ENCODE measurements at places on chromosomes 3 and 15.

DNA sequence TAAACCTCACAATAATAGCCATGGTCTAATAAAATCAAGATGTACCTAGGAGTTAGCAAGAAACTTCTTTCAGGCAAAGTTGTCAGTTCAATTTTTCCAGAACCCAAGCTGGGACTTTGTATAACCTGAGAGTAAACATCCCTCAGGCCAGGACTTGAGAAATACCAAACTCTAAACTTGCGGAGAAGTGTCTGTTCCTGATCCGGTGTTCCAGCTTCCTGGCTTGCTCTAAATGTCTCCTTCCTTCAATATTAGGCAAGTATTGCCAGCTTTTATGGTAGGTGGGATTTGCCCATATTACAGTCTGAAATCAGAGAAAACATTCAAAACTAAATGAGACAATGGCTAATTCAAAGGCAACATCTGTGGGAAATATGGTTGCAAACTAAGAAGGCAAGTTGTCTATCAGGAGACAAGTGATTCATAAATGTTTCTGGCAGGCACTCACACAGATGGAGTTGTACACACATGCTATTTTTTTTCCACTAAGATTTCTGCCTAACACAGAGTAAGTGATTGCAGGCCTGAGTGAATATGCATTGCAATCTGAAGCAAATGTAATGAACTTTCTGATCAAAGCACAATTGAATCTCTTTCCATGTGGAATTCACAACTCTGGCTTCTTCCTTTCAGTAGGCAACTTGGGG lies 88.3 kb upstream of the COL8A1 start:
- no peak for DNase-seq

GRCh38 chr3:21524133-21524532 lies 226.9 kb downstream of the ZNF385D start:
- DNase-seq: no peak

- DNase-seq: no peak
Measured at GRCh38 chr3:51937611-51938450, 3.9 kb downstream of the RRP9 start.

GRCh38 chr15:75776065-75776423 lies 63.4 kb upstream of the CSPG4 start:
- DNase-seq: no peak

- peak; percentile 11 for DNase-seq
Measured at GRCh38 chr3:120192159-120192558, 92.9 kb downstream of the GPR156 start.

- no peak for DNase-seq
Measured at GRCh38 chr3:197518881-197519421, 36.8 kb downstream of the BDH1 start.

- no peak for DNase-seq
Measured at GRCh38 chr15:65355173-65355987, 22.4 kb downstream of the IGDCC3 start.

DNA sequence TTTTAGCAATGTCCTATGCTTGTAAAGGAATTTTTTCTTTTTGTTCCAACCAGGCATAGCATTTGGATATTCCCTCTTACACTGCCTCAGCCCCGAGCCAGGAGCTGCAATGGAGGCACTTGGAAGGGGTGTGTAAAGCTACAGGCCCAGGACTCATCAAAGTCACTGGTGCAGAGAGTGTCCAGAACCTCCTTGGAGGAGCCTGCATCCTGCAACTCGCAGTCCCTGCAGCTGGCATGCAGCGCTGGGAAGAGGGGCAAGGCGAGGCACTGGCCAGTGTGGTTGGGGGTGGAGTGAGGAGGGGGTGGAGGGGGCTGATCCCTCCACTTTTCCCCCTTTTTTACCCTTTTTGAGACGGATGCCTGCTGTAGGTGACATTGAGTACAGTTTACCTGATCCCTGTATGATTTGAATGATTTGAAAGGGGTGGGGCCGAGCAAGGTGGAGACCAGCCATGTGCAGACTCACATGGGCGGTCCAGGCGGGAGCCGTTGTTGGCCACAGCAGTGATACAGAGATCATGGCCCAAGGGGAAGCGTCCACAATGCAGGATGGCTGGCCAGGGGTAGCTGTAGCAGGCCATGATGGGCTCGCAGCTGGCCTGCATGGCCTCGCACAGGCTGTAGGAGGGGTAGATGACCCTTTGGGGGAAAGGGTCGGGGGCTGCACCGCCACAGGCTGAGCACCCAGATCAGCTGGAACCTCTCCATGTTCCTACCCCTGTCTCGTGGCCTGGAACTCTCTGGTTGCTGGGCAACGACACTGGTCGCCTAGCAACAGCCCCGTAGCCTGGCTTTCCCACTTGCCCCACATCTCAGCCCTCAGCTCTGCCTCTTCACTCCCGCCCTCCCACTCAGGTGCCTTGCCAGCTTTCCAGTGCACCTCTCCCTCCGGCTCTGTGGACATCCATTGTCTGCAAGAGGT lies 7.9 kb downstream of the P4HTM start:
- no peak for DNase-seq

DNA sequence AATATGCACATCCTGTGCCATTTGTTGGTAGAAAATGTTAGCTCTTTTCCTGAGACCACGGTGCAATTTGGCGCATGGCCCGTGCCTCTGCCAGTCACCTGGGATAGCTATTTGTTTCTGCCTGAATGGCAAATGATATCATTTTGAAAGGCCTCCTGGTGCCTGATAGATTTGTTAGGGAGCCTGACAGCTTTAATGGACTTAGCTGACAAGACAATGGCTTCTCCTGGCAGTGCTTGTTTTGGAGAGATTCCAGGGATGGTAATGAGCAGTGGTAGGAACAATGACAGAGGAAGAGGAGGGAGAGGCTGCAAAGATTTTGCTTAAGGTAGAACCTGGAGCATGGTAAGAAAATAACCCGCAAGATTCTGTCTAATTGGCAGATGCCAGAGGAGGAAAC lies 268.5 kb downstream of the CLSTN2 start:
- no peak for DNase-seq

DNA sequence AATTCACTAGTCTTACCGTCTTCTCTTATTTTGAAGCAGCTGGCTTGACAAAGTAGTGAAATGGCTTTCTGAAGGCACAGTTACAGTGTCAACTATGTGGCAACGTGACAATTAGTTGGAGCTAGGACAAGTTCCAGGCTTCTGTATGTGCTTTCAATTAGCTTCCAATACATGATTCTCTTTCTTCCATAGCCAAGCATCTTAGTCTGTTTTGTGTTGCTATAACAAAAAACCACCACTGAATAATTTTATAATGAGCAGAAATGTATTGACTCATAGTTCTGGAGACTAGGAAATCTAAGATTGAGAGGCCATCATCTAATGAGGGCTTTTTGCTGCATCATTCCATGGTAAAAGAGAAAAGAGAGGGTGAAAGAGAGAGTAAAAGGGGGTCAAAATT lies 365.1 kb upstream of the PLSCR5 start:
- no peak for DNase-seq

- DNase-seq: no peak
Measured at GRCh38 chr3:186849374-186849975, 7.0 kb downstream of the ADIPOQ start.

- no peak for DNase-seq
Measured at GRCh38 chr15:90609242-90610180, 79.8 kb downstream of the CRTC3 start.

DNA sequence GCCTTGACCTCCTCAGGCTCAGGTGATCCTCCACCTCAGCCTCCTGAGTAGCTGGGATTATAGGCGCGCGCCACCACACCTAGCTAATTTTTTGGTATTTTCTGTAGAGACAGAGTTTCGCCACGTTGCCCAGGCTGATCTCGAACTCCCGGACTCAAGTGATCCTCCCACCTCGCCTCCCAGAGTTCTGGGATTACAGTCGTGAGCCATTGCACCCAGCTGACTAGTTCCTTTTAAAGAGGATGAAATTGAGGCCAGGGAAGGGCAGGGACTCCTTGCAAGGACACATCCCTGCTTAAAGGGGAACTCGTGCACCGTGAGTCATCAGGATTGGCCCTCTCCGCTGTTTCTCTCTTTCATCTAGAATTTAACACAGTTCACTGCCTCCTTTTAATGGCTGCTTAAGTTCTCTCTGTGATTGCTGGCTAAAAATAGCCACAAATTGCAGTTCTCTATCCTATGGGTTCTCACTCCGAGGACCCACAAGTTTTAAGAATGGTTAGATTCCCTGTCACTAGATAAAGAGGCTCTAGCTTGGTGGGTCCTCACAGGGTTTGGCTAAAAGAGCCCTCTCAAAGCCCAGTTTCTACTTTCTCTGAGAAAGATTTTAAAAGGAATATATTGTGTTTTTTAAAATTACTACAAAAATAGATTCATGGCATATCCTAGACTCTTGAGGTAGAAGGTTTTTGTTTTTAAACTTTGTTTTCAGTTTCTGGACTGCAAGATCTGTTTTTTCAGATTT lies 1.4 kb downstream of the CRTAP start:
- peak; percentile 75 for DNase-seq

- no peak for DNase-seq
Measured at GRCh38 chr3:58899159-58899952, 150.5 kb downstream of the CFAP20DC start.

GRCh38 chr3:23837691-23838090 lies 31.9 kb downstream of the UBE2E1 start:
- DNase-seq: no peak

- DNase-seq: no peak
Measured at GRCh38 chr3:118495206-118495605, 539.4 kb downstream of the IGSF11 start.

Measured in AG08396 (cell line).